ENCODE measurements at places on chromosomes 4 and X. TPM values are rescaled to one million over a fixed set of nuclear protein-coding genes. Genes with fewer than 3 reads are reported as not detected.
A peak's percentile ranks its signal among the peaks of the same experiment; 100 is the strongest.

- no peak for DNase-seq
These were observed 6.1 kb downstream of the AWAT2 start for GRCh38 chrX:70043685-70044084.

Gene TMPRSS11D
- total RNA-seq: not detected

DNA sequence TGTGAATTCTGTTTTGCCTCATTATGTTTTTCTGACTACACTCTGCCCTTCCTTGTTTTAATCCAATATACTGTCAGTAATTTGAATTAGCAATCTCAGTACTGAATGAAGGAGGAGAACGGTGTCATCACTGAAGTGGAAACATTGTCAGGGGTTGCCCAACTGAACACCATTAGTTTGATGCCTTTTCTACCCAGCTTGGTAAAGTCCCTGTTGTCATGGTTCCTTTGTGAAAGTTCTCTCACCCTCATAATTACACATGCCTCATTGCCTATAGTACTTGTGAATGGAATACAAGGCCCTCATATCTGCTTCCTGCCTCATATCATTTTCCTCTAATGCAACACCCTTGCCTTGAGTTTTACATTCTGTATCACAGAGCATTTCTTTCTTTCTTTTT is 76.9 kb downstream of the RRAGB start:
- DNase-seq: no peak

Gene RBM46
- total RNA-seq: not detected

- no peak for DNase-seq
These were observed 68.4 kb downstream of the DHRSX start for GRCh38 chrX:2432298-2432863.

DNA sequence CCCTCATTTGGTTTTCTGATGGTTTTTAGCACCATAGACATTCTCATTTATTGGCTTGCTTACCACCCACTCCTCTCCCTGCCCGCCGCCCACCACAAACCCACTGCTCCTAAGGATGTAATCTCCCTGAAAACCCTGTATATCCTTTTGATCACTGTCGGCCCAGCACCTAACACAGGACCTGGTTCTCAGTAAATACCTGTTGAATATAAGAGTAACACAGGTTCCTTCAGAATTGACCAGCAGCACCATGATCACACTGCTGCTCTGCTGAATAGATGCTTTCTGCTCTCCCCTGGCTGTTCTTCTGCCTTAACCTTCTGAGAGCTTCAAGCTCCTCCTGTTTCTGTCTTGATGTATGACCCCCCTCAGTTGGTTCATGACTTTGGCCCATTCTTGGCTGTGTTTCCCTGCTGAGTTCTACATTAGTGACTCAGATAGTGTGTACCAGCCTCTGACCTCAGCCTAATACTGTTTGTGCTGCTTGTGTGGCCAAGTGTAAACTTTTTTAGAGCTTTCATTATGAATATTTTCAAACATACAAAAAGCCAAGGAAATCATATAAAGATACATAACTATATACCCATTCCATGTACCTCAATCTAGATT is 265.3 kb downstream of the FRMPD4 start:
- no peak for DNase-seq

Gene RAB40AL
- total RNA-seq: 0.21 TPM

DNA sequence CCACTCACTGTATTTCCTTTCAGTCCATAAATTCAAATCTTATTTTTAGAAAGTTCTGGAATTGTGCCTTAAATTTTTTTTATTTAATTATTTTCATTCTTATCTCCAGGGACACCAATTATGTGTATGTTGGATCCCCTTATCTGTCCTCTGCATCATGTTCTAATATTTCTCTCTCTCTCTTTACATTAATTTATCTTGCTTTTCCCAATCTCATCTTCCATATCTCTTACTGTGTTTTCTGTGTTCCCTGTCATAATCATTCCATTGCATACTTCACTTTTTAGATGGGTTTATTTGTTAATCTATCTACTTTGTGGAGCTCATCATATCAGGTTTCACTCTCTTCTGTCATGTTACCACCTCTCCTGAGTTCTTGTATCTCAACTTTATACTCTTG is 37.4 kb downstream of the PPP2R2C start:
- no peak for DNase-seq

- no peak for DNase-seq
These were observed 208.8 kb downstream of the STK32B start for GRCh38 chr4:5260121-5260520.

DNA sequence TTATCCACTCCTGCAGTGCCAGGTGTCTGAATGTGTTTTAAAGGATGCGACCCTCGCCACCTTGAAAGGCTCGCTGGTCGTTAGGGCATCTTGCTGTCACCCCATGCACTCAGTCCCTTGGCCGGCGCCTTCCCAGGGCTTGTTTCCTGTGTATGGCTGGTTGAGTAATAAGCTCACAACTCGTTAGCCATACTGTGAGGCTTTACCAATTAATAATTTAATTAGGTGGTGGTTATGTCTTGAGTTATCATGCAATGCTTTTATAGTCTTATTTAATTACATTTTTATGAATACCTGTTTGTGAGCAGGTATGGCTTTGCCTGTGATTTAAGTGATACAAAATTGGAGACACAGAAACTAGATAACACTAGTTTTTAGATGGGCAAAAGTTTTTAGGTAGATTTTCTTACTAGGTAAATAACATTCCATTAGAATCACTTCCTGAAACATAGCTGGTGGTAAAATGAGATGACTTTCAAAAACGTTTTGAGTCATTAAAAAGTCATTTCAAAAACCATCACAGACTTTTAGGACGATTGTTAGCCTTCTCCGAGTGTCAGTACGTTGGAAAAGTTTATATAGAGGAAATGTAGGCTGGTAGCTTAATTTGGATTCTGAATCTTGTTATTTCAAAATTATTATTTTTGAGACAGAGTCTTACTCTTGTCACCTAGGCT is 18.2 kb downstream of the PTTG2 start:
- peak; percentile 28 for DNase-seq

Gene GAGE13
- total RNA-seq: not detected

GRCh38 chr4:76197971-76198410 is 15.6 kb downstream of the SCARB2 start:
- DNase-seq: peak; percentile 31

Gene PDE6B
- 13.9 TPM for total RNA-seq

DNA sequence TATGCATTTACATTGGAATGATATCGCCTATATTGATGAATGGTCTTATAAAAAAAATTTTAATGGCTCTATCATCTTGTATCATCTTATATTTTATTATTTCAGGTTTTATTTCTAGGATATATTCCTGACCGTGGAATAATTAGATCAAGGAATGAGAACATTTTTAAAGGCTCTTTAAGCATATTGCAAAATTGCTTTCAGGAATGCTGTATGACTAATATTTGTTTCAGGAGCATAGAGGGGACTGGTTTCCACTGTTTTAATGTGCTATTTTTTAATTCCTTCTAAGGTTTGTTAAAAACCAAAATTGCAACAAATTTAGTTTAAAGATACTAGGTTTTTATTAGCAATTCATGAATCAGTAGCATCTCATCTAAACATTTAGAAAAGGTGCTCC is 120.2 kb downstream of the BMPR1B start:
- no peak for DNase-seq

DNA sequence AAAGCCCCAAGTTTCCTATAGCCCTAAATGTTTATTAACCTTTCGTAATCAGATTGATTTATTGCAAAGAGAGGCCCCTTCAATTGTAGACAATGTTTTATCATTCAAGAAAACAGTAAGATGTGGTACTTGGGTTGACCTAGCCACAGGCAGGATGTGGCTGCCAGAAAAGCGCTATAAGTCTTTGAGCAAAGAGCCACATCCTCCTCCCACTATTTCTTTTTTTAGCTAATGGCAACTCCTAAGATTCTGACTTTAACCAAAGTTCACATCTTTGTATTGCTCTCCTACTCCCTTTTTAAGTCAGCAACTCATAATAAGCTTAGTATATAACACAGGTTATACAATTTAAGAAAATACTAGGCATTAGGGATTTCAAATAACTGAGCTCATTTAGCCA is 70.7 kb upstream of the PPP3CA start:
- DNase-seq: peak; percentile 70

DNA sequence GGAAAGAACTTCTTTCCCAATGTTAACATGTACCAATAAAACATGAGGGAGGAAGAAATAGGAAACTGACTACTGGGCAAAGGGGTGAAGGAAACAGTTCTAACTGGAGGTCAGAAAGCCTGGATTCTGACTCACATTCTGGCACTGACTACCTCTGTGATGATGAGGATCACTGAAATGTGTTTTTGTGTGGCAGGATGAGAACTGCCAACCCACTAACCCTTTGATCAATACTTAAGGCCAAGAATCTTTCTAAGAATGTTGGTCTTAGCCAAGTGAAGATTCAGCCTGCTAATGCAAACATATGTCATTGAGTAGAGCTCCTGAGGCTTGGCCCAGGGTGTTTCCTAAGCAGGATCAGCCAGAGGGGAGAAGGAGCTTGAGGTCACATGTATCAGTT is 4.6 kb downstream of the ALAS2 start:
- DNase-seq: no peak

All from activated naive CD8-positive, alpha-beta T cell treated with anti-CD3 and anti-CD28 coated beads for 36 hours (primary cell).